ENCODE measurements at places on chromosomes 7 and 10. TPM values are rescaled to one million over a fixed set of nuclear protein-coding genes. Genes with fewer than 3 reads are reported as not detected.

KCP gene
- total RNA-seq, result 11.7 TPM

AS3MT gene
- total RNA-seq, result not detected

MALRD1 gene
- not detected for total RNA-seq

- DNase-seq, result no peak
- H3K4me3 ChIP-seq, result no peak overlapping the region
- H3K4me1 ChIP-seq, result peaks cover 74% of the 10 kb centered on the region
- H3K27me3 ChIP-seq, result no peaks in the 10 kb centered on the region
- H3K27ac ChIP-seq, result peak overlapping the region; percentile 83
- H3K36me3 ChIP-seq, result peaks cover 5% of the 10 kb centered on the region
These were observed 120.6 kb downstream of the LRRC4 start for GRCh38 chr7:127910670-127911069.

GRCh38 chr10:132336919-132337407 lies 5.0 kb downstream of the LRRC27 start:
- H3K27ac ChIP-seq, result no peak overlapping the region
- no peak overlapping the region for H3K4me3 ChIP-seq
- no peaks in the 10 kb centered on the region for H3K27me3 ChIP-seq
- DNase-seq, result no peak
- no peaks in the 10 kb centered on the region for H3K36me3 ChIP-seq
- peaks cover 15% of the 10 kb centered on the region for H3K4me1 ChIP-seq

All from Karpas-422 (cell line).